ENCODE measurements at places on chromosomes 3 and 15.

- no peak for DNase-seq
Observed at GRCh38 chr3:179526482-179526881, 36.2 kb upstream of the ACTL6A start.

DNA sequence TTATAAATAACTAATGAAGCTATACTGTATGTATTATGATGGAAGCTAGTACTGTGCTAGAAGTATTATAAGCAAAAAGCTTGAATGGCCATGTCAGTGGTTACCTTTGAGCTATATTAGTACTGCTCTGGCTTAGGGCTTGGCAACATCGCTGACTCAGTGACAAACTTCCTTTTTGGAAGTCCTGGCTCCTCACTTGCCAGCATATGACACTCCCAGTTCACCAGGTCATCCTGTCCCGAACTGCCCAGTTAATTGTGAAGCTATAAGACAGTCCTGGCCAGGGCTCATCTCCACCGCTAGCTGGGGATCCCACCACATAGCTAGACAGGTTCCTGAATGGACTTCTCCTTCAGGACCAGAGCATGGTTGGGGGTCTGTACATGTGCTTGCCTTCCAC lies 31.9 kb downstream of the RAB8B start:
- peak; percentile 26 for DNase-seq

- no peak for DNase-seq
Observed at GRCh38 chr3:42492508-42493080, 9.8 kb upstream of the VIPR1 start.

- DNase-seq = no peak
Observed at GRCh38 chr3:184440151-184440550, 60.3 kb downstream of the CHRD start.

GRCh38 chr3:150124142-150124541 lies 153.4 kb upstream of the PFN2 start:
- DNase-seq = no peak

DNA sequence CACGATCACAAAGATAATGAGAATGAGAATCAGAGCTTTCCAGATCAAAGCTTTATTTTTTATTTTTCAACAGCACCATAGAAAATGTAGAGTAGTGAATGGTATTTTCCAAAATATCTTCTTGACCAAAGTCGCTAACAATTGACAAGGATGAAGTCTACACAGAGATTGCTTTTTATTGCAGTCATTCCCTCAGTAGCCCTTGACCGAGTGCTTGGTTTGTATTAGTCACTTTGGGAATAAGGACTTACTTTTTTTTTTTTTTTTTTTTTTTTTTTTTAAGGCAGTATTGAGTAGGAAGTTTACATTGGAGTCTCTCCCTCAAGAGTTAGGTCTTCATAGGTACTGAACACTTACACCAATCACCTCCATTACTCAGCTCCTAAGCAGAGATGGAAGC lies 39.8 kb downstream of the THRB start:
- peak; percentile 38 for DNase-seq

All from renal cortical epithelial cell (primary cell).